ENCODE measurements at places on chromosomes 2 and 18.

DNA sequence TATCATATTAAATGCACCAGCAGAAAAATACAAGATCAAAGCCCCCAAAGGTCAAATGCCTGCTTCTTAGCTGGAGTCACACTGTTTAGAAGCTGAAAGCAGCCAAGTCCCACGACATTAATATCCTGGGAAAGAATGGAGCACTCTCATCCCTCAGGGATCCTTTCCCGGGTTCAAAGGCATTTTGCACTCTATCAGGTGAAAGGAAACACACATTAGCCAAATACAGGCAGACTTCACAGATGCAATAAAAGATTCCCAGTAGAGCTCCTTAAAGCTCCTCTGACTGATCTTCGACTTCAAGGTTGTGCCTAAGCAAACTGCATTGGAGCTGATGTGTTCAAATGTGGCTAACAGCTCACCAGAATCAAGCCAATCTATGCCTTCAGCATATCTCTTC, 158.4 kb downstream of the RNF152 start:
- no peak for DNase-seq

- DNase-seq, result no peak
These were observed 175.5 kb downstream of the CAMKMT start for GRCh38 chr2:44537264-44537663.

DNA sequence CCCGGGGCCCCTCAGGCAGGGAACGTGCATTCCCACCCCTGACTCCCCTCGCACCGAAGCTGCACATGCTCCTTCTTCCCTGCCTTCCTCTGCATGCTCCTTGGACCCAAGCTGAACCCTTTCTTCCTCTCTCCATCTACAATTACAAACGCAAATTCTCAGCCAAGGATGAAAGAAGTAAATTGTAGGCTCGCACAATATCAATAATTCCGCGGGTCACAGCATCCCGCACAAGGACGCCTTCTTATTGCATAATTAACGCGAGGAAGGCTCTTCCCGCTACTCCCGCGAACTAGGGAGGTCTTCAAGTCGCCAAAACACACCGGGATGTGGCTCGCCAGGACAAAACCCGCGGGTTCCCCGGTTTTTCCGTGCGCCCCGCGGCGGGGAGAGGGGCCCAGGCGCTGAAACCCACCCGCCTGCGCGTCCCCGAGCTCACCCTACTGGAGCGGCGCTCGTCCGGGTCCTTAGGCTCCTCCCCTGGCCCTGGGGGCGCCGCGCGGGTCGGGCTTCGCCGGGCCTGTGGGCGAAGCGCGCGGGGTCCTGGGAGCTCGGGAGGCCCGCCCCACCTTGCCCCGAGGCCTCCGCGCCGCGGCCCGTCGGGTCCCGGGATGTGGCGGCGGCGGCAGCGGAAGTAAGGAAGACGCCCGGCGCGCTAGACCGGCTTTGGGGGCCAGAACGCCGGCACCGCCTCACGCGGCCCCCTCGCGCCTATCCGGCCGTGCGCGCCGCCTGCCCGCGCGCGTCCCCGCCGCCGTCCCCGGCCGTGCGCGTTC, at the start of gene CHST10:
CHST10 (minus strand) TSS at position 734 of the 776 bp plus-strand sequence. CDS start 10,993 bp downstream, outside the sequence.
- DNase-seq, result peak; percentile 77

GRCh38 chr2:70012887-70013286, 51.5 kb upstream of the ASPRV1 start:
- no peak for DNase-seq

Data from hematopoietic multipotent progenitor cell treated with erythropoietin and hydrocortisone succinate and interleukin-3 and kit ligand, for 6 days (in vitro differentiated cells).